ENCODE measurements at places on chromosomes 11 and 22. TPM values are rescaled to one million over a fixed set of nuclear protein-coding genes. Genes with fewer than 3 reads are reported as not detected.
A peak's percentile ranks its signal among the peaks of the same experiment; 100 is the strongest.

DNA sequence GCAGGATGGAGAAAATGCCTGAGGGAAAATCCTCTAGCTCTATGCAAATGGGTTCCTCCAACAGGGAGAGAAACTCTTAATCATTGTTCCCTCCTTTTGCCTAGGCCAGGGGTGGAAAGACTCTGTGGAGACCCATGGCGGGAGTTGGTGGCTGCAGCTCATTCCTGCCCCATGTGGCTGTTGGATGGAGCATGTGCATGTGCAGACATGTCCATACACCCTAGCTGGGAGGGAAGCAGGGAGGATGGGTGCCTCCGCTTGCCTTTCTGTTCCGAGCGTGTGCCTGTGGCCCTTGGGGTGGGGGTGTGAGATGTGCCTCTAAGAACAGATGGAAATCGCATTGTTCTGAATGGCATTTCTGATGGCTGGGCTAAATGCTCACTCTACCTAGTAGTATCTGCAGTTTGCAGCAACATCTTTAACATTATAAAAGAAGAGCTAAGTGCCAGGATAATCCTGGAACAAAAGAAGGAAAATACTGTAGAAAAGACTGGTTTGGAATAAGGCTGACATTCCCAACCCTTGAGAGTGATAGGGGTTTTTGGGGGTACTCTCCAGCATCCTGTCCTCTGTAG lies 31.7 kb downstream of the METTL15 start:
- DNase-seq, result no peak

Gene GAL3ST1
- 8.8 TPM for total RNA-seq

GRCh38 chr22:32395107-32395506 lies 16.9 kb downstream of the RTCB start:
- DNase-seq, result no peak

Gene FADS3
- total RNA-seq, result 17.0 TPM

Gene SPON1
- total RNA-seq, result 13.2 TPM

GRCh38 chr11:65792456-65792855 lies 5.6 kb downstream of the OVOL1 start:
- DNase-seq, result no peak

DNA sequence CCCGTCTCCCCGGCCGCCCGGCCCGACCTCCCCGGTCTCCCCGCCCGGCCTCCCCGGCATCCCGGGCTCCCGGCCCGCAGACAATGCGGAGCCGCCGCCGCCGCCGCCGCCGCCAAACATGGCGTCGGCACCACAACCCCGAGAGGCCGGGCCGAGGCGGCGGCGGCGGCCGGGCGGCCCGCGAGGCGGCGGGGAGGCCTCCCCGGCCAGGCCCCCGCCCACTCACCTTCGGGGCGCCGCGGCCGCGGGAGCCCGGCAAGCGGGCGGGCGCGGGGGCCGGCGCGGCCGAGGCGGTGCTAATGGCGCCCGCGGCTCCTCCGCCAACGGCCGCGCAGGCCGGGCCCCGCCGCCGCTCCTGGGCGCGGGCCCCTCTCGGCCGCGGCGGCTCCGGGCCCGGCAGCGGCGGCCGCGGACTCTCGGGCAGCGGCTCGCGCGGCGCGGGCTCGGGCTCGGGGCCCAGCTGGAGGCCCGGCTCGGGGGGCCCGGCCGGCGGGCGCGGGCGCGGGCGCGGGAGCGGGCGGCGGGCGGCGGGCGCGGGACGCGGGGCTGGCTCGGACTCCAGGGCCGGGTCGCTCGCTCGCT lies 311 bp downstream of the BRD1 start:
- DNase-seq, result no peak

Gene CRYBA4
- not detected for total RNA-seq

DNA sequence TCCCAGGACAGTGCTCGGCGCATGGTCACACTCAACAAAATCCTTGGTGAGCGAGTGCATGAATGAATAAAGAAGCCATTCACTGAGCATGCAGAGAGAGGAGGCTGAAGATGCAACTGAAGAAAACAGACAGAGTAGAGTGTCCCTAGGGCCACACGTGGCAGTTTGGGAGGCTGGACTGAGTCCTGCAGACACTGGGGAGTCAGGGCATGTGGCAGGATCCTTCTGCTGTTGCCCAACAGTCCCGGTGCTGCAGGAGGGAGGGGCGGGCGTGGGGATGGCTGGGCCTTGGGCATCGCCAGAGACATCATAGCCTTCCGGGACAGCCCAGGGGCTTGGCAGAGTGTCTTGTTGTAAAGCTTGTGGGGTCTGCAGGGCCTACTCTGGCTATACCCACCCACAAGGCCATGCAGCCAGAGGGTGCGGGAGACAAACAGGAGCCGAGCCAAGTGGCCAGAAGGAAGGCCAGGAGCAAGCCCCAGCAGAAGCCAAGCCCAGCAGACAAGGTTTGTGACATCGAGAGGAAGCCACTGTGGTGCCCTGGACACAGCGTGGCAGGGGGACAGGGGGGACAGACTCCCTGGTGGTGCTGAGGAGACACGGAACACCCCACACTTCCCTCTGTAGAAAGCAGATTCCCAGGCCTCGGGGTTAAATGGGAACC lies 26.7 kb upstream of the FBLN1 start:
- no peak for DNase-seq

- DNase-seq, result no peak
Measured at GRCh38 chr11:32916994-32917393, 24.4 kb downstream of the QSER1 start.

GRCh38 chr22:18023509-18024275 lies 669 bp downstream of the MICAL3 start:
- DNase-seq, result peak; percentile 60

DNA sequence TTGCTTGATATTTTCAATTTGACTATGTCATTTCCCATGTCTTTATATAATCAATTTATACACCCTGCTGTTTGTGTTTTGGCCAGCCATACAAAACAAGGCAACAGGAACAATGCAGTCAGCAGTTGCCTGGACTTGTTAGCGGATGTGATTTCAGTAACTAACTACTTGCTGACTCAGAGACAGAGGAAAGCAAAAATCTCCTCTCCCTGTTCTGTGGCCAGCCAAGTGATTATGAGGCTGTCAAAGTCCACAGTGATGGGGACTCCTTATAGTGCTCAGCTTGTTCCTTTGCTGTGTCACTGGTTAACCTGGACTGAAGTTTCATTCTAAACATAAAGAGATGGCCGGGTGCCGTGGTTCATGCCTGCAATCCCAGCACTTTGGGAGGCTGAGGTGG lies 32.6 kb upstream of the APLP2 start:
- DNase-seq, result no peak

GRCh38 chr11:69684651-69685050 lies 9.5 kb upstream of the LTO1 start:
- DNase-seq, result no peak

DNA sequence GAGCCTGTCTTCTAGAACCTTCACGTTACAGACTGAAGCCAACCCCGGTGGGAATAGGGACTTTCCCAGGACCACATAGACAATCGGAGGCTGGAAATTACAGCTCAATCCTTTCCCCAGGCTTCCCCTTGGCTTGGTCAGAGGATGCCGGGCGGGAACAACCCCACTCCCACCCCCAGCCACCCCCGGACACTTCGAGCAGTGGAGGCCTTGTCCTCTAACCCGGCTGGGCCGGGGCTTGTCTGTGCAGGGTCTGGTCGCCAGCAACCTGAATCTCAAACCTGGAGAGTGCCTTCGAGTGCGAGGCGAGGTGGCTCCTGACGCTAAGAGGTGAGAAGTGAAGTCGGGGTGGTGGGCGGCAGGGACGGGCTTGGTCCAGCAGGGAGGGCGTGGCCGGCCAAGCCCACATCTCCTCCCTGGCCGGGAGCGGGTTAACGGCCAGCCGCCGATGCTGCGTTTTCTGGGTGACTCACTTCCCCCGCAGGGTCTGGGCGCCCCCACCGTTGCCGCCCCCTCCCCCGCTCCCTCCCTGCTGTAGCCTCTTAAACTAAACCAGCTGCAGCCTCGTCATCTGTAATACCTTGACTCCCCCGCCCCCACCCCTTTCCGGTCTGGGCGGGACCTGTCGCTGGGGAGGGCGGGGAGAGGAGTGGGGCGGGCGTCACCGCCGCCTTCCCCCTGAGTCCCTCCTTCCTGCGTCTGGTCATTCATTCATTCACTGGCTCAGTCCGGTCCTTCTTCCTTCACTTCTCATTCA lies 1.5 kb downstream of the LGALS1 start:
- DNase-seq, result peak; percentile 37

Gene TMA7B
- total RNA-seq, result not detected

Gene TRPC6
- not detected for total RNA-seq

GRCh38 chr11:123145661-123146060 lies 49.4 kb downstream of the CLMP start:
- no peak for DNase-seq

DNA sequence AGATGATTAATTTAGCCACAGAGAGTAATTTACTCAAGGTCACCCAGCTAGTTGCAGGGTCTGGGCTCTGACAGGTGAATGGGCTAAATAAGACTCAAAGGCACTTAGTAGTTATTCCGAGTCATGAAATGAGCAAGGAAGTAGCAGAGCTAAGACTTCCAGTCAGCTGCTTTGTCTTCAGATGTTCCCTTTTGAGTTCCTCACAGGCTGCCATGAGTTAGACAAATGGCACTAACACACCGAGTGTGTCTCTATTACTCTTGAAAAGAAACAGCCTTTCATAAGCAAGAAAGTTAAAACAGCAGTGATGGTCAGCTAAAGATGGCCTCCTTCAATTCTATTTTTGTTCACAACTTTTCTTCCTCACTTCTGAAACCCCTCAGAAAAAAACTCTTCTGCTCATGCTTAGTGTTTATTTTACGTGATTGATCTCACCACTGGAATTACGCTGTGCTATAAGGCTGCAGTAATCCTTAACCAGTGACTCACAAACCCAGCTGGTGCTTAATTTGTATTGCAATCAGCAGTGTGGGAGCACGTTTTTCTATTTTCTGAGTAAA lies 389.1 kb downstream of the AASDHPPT start:
- no peak for DNase-seq

DNA sequence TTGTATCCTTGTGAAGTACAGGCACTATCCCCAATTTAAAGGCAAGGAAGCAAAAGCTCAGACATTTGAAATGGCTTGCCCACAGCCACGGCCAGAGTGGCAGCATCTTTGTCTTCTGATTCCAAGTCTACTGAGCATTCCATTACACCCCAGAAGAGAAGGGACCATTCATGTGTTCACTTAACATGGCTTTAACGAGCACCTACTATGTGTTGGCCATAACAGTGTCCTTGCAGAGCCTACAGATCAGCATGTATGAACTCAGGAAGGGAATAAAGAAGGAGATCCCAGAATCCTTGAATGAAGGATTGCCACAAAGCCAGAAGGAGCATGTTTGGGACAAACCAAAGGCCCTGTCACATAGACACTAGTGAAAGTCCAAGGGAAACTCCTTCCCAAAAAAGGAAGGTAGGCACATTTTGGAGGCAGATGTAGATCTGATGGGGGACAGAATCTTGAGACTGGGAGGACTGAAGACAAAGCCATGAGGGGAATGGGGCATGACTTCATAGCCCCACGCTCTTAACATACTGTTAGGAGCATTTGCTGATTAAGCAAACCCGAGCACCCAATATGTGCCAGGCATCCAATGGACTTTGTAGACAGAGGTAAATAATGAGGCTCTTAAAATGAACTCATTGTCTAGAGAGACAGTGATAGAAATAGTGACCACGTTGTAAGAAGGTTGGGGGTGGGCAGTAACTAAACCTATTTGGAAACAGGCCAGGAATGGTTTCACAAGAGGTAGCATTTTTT lies 54.9 kb downstream of the P4HA3 start:
- no peak for DNase-seq

- no peak for DNase-seq
Measured at GRCh38 chr11:132648851-132649250, 883.5 kb downstream of the OPCML start.

- DNase-seq, result no peak
Measured at GRCh38 chr11:48074425-48075181, 94.2 kb downstream of the PTPRJ start.

DNA sequence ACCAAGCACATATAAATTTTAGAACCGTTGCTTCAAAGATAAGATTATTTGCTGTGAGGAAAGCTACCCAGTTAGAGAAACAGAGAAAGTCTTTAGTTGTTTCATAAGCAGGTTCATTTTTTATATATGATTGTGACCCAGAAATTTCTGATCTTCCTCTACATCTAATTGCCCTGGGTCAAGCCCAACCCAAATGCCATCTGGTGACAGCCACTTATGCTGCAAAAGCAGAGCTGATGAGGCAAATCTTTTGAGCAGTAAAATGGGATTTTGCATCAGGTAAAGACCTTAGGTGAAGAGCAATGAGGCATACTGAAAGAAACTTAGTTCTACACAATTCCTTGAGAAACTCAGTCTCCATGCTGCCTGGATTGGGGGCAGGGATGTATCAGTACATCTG lies 28.0 kb downstream of the SYT9 start:
- DNase-seq, result no peak

GRCh38 chr22:25382762-25383161 lies 163.3 kb downstream of the CRYBB2 start:
- DNase-seq, result no peak

DNA sequence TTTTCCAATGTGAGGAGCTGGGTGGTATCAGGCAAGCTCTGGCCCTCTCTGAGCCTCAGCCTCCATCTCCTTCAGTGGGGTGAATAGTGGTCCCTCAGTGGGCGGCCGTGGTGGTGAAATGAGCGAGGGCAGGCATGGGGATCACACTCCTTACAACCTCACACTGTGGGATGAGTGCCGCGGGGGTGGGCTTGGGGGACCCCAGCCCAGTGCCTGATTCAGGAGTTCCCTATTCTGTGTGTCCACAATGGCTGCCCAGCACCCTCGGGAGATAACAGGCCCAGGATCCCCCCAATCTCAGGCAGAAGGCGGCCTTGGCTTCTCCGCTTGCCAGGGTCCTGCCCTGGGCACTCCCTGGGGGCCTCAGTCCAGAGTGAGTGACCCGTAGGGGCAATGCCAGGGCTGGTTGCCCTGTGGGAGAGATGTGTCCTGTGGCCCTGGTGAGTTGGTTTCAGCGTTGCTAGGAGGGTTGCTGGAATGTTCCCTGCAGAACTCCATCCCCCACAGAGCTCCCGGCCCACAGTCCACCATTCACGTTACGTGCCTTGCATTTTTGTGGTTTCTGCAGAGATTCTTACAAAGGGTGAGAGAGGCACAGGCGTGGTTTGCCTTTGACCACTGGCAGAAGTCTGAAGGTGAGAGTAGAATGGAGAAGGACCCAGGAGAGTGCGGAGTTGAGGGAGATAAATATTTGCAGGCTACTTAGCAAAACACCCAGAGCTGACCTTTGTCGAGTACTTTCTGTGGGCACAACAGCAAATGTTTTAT lies 2.9 kb downstream of the ALDH3B1 start:
- no peak for DNase-seq
